ENCODE measurements at places on chromosomes 11 and 22.

- DNase-seq: no peak
Measured at GRCh38 chr11:12016246-12016645, 7.8 kb upstream of the DKK3 start.

GRCh38 chr22:28506150-28506535 lies 173.5 kb downstream of the TTC28 start:
- DNase-seq: no peak

DNA sequence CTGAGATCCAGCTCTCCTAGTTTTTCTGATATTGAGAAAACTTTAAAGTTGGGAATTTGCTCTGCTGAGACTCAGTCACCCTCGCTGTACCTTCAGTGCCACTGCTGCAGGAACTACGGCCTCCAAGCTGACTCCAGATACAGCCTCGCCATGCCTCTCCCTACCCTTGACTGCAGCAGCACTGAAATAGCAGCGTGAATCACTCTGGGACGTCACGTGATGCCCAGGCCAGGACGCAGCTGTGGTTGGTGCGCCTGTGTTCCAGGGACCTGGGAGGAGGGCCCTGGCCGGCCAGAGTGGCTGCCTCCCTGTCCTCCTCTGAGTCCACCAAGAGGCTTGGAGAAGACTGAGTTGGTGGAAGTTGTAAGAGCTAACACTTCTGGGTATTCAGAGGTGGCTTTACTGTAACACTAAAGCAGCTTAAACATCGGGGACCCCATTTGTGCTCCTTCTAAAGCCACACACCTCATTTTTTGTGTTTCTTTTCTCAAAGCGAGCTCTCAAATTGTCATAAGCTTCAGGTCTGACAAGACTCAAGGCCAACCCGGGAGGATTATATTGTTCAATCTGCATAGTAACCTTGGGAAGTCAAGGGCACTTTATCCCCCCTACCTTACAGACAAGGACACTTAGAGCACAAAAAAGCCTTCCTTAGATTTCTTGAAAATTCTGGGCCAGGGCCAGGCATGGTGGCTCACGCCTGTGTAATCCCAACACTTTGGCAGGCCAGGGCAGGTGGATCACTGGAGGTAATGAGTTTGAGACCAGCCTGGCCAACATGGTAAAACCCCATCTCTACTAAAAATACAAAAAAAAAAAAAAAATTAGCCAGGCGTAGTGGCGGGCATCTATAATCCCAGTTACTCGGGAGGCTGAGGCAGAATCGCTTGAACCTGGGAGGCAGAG lies 4.2 kb upstream of the STIP1 start:
- peak; percentile 94 for DNase-seq

DNA sequence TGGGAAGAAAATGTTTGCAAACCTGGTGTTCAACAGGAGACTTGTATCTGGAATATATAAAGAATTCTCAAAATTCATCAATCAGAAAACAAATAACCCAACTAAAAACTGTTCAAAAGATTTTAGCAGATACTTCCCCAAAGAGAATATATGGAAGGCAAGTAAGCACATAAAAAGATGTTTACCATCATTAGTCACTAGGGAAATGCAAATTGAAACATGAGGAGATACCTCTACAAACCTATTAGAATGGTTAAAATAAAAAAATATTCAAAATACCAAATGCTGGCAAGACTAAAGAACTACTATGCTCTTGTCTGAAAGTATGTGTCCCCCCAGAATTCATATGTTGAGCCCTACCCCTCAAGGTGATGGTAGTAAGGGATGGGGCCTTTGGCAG lies 8.6 kb downstream of the EXPH5 start:
- DNase-seq: no peak

DNA sequence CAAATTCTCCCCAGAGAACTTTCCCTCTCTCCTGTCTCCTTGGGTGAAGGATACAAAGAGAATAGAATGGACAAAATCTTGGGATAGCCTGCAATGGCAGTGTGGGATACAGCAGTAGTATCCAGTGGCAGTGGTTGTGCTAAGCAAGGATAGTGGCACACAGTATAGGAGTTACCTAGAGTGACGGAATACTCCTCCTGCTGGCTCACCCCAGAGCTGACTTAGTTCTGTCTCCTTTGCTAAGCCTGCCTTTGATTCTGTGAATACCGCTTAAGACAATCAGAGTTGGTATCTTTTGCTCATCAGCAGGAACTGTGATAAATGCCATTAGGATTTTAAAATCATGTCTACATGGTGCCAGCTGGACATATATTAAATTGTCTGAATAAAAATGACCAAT lies 404.3 kb downstream of the JRKL start:
- DNase-seq: no peak
